ENCODE measurements at places on chromosomes 5 and 9.

GRCh38 chr5:134131165-134131564 is 16.7 kb downstream of the TCF7 start:
- DNase-seq = no peak

DNA sequence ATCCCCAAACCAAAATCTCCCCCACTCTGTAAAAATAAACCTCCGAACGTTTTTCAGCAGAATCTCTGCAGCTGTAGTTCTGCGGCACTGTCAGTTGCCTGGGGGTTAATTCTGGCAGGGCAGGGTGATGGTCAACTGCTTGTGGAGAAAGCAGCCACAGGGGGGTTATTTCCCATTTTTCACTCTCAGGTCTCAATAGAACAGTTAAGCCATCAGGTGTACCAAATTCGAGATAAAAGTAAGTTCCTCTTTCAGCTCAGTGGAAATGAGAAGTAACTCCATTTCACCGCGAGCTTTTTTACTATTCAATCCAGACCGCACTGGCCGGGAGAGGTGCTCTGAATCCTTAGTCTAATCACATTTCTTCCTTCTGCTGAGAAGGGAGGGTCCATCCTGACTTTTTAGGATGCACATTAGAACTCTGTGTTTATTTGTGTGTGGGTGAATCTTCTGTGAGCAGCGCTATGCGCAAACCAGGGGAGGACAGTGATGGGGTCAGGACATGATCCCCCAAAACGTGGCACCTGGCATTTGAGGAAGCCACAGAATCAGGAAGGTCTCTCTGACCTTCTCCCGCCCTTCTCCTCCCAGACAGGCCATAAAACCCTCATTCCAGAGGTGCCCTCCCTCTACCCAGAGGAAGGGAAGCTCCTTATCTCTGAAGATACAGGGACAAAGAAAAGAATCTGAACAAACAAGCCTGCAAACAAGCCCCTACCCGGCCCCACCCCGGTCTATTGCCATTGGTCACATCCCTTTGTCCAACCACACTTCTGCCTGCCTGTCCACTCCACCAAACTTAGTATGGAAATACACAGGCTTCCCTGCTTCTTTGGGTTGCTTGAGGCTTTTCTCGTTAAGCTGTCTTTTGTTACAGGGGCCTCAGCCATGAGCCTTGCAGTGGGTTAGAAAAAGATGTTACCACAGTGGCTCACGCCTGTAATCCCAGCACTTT is 229.0 kb downstream of the ROR2 start:
- no peak for DNase-seq

- no peak for DNase-seq
These were observed 43.8 kb downstream of the YIPF5 start for GRCh38 chr5:144126707-144127106.

DNA sequence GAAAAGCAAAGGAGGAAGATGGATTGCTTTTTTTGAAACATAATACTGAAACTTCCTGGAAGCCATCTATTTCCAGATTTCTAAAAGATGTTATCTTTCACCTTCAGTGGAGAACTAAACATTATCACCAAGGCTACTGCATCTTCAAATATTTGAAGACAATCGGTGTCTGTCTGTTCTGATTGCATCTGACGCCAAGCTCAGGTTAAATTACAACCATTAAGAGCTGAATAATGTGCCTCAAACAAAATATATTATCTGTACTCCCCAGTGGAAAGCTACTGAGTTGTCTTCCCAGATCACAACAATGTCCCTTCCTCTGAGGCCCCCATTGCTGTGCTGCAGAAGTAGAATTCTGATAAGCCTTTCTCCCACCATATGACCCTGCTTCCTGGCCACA is 342.3 kb downstream of the PLK2 start:
- no peak for DNase-seq

- DNase-seq = no peak
These were observed 1151.6 kb upstream of the CDH9 start for GRCh38 chr5:28190011-28190410.

DNA sequence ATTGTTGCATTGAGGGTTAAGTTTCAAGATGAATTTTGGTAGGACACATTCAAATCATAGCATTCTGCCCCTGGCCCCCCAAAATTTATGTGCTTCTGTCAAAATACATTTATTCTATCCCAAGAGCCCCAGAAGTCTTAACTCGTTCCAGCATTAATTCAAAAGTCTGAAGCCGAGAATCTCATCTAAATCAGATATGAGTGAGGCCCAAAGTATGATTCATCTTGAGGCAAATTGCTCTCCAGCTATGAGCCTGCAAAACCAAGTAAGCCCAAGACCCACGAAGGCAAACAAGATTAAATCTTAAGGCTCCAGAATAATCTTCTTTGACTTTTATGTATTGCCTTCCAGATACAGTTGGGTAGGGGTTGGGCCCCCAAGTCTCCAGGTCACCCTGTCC is 19.2 kb downstream of the TNPO1 start:
- no peak for DNase-seq

DNA sequence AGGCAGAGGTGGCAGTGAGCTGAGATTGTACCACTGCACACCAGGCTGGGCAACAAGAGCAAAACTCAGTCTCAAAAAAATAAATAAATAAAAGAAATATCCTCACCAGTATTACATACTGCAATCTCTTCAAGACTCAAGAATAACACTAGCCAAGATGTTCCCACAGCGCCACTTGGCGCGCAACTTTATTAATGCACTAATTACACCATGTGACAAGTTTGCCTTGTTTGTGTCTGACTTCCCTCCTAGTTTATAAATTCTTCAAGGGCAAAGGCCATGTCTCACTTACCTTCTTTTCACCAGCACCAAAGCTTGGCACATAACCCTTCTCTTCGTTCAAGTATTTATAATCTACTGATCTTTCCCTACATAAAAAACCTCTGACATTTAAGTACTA is 4.8 kb downstream of the SKP1 start:
- DNase-seq = no peak

DNA sequence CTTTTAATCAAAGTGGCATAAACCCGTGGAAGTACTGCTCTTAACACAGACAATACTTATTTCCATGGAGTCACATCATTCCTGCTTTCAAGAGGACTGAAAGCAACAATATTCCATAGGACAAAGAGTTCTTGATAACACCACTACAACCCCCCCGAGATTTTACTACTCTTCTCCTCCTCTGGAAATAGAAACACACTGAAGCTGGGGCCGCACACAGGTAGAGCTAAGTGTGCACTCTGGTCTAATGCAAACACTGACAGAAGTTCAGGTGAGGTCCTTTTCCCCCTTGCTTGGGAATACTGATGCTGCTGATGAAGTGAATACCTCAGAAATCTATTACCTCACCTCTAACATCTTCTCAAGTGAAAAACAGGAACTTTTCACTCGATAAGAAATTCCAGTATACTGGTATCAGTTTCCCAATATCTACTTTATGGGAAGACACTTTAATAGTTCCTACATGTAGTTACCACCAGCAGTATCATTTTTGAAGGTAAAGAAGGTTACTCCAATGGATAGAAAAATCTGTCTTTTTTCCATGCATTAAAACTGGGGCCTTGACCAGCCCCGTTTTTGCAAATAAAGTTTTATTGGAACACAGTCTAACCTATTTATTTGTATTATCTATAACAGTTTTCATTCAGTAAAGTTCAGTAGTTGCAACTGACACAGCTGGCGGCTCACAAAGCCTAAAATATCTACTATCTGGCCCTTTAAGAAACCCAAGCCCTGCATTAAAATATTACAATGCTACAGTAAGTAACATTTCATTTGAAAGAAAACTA is 50.0 kb downstream of the GOLPH3 start:
- DNase-seq = no peak

GRCh38 chr5:67404256-67405100 is 207.9 kb upstream of the CD180 start:
- no peak for DNase-seq

DNA sequence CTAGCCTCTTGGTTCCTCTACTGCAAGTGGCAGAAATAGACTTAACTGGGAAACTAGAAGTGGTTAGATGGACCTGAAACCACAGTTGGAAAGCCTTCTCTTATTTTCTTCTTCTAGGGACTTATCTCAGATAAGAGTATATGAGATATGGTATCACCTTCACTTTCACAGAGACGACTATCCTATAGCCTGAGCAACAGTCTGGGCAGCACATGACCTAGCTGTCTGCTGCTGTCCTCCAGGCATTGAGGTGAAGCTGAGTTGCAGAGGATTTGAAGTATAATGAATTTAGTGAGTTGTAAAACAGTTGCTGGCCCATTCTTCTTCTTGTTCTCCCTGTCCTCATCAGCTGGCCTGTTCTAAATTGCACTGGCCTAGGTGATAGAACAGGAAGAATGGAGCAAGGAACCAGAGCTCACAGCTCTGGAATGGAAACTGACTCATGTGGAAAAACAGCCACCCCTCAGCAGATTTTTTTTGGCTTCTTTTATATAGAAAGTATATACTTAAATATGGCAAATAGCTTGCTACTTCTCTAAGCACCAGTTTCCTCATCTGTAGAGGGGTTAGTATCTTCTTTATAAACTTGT is 27.8 kb downstream of the RECK start:
- DNase-seq = no peak

All from CD4-positive, alpha-beta T cell (primary cell).